Activated CD8-positive, alpha-beta memory T cell treated with anti-CD3 and anti-CD28 coated beads for 24 hours (primary cell): ENCODE measurements at places on chromosomes 3 and 15.

DNA sequence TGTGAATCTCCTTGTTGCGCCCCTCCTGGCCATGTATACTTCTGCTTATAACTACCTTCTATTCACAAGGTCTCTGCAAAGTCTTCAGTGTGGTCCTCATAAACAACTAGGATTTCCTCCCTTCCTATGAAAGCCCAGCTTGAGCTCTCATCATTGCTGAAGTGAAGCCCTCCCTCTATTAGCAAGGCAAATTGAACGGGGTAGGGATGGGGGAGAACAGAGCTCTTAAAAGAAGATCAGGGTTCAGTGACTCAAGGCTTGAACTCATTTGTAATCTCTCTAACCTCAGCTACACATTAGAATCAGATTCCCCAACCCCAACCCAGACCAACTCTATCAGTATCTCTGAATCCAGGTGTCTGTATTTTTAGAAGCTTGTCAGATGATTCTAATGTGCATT is 88.3 kb upstream of the ST8SIA2 start:
- DNase-seq = no peak

DNA sequence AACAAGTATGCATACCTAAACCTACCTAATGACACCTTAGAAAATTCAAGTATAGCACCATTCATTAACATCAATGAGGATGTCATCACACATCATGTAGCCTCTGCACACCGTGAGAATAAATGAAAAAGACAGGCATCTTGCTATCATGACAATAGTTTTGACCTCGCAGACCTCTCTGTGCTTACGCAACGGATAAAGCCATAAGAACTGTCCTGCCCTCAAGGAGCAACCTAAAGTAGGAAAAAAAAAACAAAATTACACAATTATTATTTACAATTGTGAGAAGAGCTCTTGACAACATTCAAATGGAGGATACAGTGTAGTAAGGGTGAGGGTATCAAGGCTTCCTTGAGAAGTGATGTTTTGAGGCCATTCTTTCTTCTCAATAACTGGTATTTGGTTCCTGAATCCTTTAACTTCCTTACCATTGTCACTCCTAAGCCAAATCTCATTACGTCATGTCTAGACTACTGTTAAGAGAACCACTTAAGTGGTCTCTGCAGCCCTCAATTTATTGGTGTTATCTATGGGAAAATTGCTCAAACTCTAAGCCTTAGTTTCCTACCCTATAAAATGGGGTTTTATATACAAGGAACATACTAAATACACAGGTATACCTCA is 7.0 kb upstream of the SETD5 start:
- no peak for DNase-seq

DNA sequence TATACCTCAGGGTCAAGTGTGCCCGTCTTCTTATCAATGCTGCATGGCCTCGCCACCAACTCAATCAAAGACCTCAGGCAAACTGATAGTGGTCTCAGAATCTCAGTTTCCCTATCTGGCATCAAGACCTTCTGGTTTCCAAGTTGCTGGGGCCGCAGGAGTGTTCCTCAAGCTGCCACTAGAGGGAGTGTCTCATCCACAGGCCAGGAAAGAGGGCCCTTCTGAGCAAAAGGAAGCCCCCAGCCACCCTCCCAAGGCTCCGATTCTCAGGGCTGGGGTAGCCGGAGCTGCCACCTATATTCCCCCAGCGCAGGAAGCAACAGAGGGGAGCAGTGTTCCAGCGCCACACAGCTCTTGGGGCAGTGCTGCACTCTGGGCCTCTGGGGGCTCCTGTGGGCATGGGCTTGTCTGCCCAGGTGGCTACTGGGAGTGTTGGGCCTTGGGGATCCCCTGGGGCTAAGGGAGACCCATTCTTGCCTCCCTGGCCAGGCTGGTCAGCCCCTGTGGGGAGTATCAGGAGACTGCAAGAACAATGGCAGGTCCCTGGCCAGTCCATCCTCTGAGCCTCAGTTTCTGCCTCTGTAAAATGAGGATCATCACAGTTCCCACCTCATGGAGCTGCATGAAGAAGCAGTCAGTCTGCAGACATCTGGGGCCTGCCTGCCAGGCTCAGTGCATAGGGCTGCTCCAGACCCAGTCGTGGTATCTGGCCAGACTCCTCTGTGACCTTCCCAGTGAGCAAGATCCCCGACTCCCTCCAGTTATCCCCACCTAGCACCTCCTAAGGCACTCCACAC is 23.4 kb upstream of the SEC13 start:
- peak; percentile 83 for DNase-seq

DNA sequence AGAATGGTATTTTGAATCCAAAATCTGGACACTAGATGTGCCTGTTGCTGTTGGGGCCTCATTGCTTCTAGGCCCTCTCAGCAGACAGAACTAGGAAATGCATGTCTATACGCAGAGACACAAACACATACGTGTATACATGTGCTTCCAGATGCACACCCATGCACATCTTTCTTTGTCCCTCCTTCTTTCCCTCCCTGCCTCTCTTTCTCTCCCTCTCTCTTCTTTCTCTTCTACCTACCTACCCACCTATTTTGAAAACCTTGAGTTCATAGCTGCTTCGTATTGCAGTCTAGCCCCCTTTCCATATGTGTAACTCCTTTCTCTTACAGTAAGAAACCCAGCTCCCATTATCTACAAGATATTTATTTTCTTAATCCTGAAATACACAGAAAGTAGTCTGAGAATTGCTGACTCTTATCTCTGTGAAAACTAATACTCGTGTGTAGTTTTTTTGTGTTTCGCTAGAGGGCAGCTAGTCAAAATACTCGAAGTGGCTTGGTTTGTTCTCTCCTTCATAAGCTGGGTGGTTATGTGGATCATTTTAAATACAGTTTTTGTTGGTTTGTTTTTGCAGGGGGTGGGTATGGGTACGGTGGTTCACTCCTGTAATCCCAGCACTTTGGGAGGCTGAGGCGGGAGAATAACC is 18.5 kb downstream of the RPL32 start:
- DNase-seq = no peak

- DNase-seq = no peak
Measured at GRCh38 chr3:31903686-31904431, 77.2 kb downstream of the OSBPL10 start.

DNA sequence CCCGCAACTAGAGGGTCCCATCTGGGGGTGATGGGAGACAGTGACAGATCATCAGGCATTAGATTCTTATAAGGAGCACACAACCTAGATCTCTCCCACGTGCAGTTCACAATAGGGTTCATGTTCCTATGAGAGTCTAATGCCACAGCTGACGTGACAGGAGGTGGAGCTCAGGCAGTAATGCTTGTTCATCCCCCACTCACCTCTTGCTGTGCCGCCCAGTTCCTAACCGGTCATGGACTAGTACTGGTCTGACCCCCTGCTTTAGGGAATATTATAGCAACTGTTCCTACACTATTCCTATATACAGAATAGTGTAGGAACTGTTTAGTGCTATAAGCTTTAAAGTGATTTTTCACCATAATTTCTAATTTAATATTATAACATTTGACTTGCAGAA is 128.1 kb upstream of the AZI2 start:
- no peak for DNase-seq

DNA sequence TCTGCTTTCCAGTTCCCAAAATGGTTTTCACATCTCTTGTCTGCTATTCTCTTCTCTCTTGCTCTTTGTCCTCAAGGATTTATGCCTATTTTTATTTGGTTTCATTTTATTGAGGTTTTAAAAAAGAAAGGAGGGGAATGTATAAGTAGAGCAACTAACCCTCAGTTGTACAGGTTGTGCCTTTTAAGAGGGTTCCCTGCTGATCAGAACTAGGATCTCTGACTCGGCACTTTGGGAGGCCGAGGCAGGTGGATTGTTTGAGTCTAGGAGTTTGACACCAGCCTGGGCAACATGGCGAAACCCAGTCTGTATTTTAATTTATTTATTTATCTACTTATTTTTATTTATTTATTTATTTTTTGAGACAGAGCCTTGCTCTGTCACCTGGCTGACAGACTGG is 123.6 kb downstream of the ZNF609 start:
- DNase-seq = no peak

- peak; percentile 60 for DNase-seq
Measured at GRCh38 chr15:60511351-60512031, 32.5 kb upstream of the ICE2 start.

DNA sequence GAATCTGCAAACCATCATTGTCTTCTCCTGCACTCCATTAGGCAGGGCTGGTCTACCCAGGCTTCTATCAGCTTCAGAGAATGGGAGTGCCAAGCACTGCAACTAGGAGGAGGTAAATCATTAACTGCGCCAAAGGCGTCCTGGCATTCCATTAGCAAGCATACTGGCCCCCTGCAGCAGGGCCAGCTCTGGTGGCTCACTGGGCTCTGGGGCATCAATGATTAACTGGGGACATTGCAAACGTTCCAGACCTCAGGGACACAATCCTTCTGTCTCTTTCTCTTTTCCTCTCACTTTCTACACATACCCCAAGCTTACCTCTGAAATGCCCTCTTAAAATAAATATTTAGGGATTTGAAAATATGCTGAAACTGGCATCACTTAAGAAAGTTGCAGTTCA is 129.0 kb downstream of the MYLK start:
- no peak for DNase-seq

GRCh38 chr3:16264174-16264707 is 502 bp downstream of the DPH3 start:
- DNase-seq = no peak

DNA sequence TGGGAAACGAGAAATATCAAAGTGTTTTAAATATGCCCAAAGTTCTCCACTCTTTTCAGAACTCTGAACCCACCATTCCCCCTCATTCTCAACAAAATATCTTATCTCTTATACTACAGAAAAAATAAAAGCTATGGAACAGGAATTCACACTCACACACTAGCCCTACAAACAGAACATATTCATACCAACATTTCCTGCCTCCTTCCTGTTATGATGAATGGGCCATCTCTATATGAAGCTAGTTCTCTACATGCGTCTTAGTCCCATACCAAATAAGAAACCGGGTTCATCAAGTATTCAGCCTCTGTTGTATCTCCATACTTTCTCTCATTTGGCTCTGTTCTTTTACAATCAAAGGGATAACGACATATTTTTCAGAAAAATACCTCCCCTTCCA is 72.6 kb downstream of the PLSCR2 start:
- DNase-seq = no peak

GRCh38 chr3:183924543-183924942 is 39.9 kb upstream of the PARL start:
- no peak for DNase-seq

DNA sequence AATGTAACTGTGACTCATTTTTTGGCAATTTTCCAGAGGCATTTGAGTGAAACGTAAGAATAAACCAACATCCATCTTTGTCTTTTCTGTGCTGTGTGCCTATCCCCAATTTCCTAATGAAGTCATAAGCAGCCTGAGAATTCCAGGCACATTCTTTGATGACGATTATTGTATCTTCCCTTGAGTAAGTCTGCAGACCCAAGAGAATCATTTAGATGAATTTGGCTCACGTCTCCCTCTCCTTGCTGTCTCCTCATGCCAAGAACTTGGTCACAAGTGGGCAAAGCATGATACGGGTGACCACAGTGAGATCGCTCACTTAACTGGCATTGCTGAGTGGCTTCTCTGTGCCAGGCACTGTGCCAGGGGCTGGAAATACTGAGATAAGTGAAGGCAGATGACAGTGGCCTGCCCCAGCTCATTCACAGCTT is 384.5 kb upstream of the IL12A start:
- no peak for DNase-seq

DNA sequence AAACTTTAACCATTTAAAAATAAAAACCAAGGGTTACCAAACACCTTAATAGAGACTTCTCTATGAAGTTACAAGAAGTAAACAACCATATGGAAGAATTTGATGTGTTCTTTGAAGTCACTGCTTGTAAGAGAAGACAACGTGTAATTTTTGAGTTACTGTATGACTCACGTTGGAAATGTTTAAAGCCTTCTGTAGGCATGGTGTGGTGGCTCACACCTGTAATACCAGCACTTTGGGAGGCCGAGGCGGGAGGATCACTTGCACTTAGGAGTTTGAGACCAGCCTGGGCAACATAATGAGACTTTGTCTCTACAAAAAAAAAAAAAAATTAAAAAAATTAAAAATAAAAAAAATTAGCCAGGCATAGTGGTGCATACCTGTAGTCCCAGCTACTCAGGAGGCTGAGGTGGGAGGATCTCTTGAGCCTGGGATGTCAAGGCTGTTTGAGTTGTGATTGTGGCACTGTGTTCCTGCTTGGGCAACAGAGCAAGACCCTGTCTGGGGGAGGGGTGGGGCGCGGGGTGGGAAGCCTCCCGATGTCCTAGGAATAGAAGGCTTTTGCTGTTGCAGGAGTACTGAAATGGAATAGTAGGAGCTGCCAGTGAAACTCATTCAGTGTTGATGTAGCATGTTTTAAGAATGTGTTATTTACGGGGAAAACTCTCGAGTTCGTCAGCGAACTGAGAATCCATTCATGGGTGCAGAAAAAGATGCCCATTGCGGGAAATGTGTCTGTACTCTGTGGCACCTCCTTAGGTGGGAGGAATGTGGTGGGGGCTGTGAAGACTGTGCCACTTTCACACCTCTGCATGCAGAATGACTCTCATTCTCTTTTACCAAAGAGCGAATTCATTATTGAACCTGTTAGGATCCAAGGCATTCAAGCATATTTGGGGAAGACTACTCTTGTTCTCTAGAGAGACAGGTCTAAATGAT is 134.2 kb downstream of the FNDC3B start:
- no peak for DNase-seq
